ENCODE measurements at places on chromosomes 3 and 15.
A peak's percentile ranks its signal among the peaks of the same experiment; 100 is the strongest.

DNA sequence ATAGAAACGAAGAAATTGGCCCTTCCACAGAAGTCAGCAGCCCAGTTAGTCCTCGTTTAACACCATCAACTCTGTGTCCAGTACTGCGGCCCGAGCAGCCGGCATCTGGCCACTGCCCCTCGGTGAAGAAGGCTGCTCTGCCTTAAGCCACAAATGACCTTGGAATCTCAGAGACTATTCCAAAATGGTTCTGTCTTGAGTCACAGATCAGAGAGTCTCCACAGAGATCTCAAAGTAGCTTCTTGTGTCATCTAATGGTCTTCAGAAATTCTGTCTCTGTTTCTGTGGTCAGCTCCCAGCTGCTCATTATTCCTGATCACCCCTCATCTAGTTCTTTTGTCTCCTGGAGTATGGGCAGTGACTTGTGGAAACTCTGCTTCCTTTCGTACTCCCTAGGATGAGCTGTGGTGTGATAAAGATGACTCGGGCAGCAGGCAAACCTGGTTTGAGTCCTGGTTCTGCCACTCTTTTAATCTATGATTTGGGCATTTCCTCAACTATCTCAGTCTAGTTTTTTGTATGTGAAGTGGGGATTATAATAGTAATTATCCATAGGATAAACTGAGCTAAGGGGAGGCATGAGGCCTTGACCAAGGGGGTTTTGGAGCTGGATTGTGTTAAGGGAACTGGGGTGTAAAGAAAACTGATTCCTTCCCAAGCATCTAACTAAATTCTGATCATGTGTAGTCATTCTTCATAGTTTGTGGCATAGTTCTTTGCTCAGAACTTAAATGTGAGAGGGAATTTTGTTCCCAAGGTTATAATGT lies 22.6 kb downstream of the CRTC3 start:
- DNase-seq: peak; percentile 86

DNA sequence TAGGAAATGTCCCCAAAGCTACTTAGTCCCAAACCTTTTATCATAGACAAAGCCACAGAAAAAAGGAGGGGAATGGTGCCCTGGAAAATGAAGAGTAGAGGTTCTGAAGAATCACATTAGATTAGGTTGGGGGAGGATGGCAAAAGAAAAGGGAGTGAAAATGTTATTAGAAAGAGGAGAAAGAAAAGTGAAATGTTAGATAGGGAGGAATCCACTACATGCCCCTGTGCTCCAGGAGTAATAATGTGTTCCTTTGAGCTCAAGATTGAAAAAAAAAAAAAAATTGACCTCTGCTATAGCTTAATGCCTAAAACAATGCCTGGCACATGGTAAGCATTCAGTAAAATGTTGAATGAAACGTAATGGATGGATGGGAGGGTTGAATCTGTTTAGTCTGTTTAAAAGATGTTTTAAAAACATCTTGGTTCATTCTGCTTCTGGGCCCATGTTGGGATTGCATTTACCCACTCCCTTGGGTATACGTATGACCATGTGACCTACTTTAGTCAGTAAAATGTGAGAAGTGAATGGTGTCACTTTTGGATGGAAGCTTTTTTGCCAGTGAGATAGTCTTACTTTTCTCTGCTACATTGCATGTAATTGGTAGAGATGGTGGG lies 19.0 kb downstream of the MAPK6 start:
- DNase-seq: no peak

DNA sequence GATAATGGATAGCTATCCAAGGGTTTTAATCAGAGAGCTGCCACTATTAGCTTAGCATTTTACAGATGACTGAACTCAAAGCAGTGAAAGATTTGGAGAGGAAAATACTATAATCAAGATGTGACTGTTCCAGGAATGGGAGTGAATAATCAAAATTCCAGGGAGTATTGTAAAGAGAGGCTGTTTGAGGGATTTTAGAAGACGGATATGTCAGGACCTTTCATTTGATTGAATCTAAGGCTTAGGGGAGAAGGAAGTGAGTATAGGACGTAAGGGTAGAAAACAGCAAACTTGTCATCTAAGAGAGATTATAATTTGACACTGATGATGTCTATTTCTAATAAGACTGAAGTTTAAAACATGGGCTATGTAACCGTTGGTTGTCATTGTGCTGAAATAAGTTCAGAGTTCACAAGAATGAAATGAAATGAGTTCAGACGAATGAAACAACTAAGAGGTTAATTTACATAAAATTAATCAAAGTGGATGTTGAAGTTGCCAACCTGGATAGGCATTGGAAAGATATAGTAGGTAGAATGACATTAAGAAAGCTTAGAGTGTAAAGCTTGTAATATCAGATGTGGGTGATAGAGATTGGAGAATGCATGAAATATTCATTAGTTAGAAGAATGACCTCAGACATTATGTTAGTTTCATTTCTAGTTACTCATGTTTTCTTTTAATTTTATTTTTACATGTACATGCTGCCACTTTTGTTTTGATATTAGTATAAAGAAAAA lies 842.8 kb downstream of the SI start:
- DNase-seq: no peak

DNA sequence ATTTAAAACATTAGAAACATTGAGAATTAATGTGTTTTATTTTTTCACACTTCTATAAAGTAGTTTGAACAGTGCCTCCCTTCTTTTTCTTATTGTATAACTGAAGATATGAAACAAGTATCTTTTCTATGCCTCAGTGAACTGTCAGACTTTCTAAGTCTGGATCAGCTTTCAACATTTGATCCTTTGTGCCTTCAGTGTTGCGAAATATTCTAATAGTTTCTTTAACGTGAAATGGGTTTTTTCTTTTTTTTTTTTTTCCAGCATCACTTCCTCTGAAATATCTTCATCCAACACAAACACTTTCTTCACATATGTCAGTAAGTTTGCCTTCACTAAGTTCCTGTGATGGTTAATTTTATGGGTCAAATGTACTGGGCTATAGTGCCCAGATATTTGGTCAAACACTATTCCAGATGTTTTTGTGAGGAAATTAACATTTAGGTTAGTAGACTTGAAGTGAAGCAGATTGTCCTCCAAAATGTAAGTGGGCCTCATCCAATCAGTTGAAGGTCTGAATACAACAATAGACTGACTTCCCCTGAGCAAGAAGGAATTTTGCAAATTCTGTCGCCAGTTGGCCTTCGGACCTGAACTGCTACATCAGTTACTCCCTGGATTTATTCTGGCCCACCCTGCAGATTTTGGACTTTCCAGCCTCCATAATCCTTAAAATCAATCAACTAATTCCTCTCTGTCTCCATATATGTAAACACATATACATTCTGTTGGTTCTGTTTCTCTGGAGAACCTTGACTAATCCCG lies 6.4 kb upstream of the CPOX start:
- DNase-seq: no peak

- peak; percentile 96 for DNase-seq
These were observed 290.5 kb downstream of the PLCL2 start for GRCh38 chr3:17175187-17175807.

DNA sequence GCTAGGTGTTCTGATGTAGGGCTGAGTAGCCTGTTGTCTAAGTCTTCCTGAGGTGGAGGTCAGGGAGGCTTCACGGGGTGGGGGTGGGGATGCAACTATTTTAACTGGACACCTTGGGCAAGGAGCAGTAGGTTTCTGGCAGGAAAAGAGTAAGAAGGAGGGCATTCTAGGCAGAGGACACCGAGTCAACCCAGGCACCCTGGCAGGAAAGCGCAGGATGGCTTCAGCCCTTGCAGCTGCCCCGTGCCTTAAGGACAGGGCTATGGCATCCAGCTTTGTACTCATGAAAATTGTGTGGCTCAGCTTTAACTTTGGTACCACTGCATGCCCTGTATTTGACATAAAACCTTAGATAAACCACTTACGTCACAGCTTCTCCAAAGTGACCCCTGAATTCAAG lies 6.4 kb upstream of the FILIP1L start:
- no peak for DNase-seq

GRCh38 chr3:27145719-27146118 lies 223.5 kb downstream of the NEK10 start:
- DNase-seq: no peak

DNA sequence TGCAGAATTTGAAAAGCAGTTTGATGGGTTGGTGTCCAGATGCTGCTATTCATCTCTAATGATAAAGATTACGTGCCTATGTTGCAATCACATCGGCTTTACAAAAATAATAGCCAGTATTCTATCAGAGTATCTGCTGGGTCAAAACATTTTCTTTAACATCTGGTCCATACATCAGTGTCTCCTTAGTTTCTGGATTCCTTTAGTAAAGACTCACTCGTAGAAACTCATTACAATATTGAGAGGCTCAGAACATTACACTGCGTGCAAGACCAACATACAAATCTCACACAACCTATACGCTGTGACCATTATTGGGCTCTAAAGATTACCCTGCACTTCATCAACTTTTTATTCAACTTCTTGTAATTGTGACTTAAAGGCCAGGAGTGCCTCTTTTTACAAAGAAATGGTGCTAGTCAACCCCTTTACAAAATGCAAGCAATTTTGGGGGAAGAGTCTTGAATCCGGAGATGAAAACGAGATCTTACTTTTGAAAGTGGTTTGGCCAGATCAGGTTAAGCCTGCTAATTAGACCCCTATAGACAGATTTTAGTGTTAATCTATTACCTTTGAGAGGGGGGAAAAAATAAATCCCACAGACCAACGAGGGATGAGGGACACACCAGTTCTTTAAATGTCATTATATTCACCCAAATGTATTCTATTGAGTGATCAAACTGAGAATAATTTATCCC lies 2.9 kb downstream of the TRA2B start:
- no peak for DNase-seq

- no peak for DNase-seq
These were observed 1.5 kb downstream of the CAMK1 start for GRCh38 chr3:9768141-9768775.

DNA sequence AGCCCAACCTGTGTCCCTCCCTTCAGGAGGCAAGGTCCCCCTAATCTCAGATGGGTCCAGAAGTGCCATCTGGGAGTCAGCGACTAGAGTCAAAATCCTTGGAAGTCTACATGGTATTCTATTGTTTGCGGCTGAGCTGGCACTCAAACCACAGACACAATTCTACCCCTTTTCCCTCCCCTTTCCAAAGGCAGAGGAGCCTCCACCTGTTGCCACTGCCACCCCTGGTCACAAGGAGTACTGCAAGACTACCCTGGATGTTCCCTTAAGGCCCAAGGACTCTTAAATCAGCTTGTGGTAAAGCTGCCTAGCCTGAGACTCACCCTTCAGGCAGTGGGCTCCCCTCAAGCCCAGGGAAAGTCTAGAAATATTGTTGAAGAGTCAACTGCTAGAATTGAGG lies 4.3 kb upstream of the OR5H6 start:
- no peak for DNase-seq
